ENCODE measurements at places on chromosomes 7 and 10.

GRCh38 chr7:65250216-65250615 is 123.4 kb upstream of the ZNF92 start:
- DNase-seq: no peak

DNA sequence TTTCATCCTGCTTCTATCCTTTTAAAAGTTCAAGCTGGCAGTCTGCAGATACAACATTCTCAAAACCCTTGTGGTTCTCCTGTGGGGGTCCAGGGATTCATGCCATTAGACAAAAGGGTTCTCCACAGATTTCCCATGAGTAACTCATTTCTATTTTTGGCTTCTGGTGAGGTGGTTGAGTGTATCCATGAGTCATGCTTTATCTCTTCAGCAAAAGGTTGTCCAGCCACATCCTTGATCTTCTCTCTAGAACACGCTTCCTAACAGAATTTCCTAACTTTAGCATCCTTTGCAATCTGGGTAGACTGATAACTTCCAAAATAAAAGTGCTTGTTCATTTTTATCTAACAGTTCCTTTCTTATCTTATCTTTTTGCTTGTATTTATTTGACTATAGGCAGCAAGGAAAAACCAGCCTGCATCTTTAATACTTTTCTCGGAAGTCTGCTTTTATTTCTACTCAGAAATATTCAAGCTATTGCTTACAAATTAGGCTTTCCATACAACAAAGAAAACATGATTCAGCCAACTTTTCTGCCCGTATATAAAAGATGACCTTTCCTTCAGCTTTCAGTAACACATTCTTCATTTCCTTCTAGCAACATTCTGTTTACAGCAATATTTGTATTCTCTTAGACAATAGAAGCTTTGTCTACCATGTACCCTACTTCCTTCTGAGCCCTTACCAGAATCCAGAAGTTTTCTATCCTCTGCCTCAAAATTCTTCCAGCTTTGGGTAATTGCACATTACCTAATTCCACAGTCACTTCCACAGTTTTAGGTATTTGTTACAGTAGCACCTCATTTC is 79.3 kb upstream of the IL6 start:
- no peak for DNase-seq

DNA sequence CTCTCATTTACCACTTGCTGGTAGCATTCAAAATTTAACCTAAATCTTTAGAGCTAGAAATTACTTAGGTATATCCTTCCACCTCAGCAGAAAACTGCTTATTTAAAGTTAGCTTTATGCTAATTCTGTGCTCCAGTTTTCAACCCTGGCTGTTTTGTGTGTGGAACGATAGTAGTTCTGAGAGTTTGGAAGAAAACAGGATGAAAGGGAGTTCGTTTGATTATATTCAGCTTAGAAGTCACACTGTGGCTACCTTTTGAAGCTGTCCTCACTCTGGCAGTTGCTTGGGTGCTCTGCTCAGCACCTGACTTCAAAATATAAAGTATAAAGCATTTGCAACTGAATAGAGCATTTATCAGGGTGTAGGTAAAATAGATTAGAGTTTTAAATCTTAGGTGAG is 2.6 kb upstream of the ASCC1 start:
- DNase-seq: no peak

- DNase-seq: no peak
These were observed 98.5 kb upstream of the PIK3CG start for GRCh38 chr7:106766551-106766950.

- DNase-seq: no peak
These were observed 105.5 kb upstream of the AKR1E2 start for GRCh38 chr10:4720463-4720862.

DNA sequence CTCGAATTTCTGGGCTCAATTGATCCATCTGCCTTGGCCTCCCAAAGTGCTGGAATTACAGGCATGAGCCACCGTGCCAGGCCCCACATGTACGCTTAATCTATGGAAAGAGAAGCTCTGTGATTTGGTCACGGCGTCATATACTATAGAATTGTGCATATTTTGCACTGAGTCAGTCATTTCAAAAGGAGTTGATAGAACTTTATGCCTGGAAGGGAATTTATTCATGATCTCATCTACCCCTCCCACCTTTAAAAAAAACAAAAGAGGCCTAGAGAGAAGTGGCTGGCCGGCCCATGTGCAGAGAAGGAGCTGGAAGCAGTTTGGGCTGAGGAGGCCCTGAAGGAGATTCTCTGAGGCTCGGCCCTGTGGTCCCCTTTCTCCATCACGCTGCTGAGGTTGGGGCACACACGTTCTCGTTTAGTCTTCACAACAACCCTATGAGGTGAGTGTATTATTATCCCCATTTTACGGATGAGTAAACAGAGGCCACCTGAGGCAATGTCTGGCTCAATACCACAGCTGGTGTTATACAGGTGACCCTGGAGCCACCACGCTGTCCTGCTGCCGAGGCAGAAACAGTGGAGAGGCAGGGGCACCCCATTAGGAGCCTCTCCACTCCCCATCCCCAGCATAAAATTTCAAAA is 47.2 kb upstream of the ZRANB1 start:
- no peak for DNase-seq

- no peak for DNase-seq
These were observed 142.1 kb downstream of the DPY19L1 start for GRCh38 chr7:34895202-34895601.
